K562 (cell line): ENCODE measurements at places on chromosomes 7 and 10. TPM values are rescaled to one million over a fixed set of nuclear protein-coding genes. Genes with fewer than 3 reads are reported as not detected.

- H3K4me1 ChIP-seq: no peaks in the 10 kb centered on the region
- H3K36me3 ChIP-seq: peaks cover 9% of the 10 kb centered on the region; the same call in 2 of the 3 replicates
- no peak overlapping the region for H3K27ac ChIP-seq
- no peak for DNase-seq
- H3K27me3 ChIP-seq: no peaks in the 10 kb centered on the region
- no peak overlapping the region for H3K4me3 ChIP-seq
Measured at GRCh38 chr10:13633689-13634088, 46.9 kb downstream of the PRPF18 start.

- no peaks in the 10 kb centered on the region for H3K4me1 ChIP-seq
- no peaks in the 10 kb centered on the region; the same call in 2 of the 3 replicates for H3K27me3 ChIP-seq
- H3K4me3 ChIP-seq: no peak overlapping the region
Measured at GRCh38 chr10:91149550-91149949, 70.9 kb upstream of the PCGF5 start.

- DNase-seq: no peak
- no peak overlapping the region for H3K4me3 ChIP-seq
- H3K27me3 ChIP-seq: no peaks in the 10 kb centered on the region
- H3K27ac ChIP-seq: no peak overlapping the region
- H3K4me1 ChIP-seq: no peaks in the 10 kb centered on the region
- H3K36me3 ChIP-seq: no peaks in the 10 kb centered on the region
Measured at GRCh38 chr7:56483861-56484550, 367.8 kb upstream of the NUPR2 start.

DNA sequence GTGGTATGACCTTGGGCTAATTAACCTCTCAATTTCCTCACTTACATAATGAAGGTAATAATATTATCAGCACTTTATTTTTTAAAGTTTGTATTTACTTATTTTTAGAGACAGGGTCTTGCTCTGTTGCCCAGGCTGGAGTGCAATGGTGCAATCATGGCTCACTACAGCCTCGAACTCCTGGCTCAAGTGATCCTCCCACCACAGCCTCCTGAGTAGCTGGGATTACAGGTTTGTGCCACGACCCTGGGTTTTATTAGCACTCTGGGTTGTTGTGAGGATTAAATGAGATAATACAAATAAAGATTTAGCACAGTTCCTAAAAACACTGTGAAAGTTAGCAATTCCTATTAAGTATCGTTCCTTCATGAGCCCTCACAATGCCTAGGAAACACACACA, 14.7 kb downstream of the BAMBI start:
- H3K4me3 ChIP-seq: no peak overlapping the region
- H3K27me3 ChIP-seq: no peaks in the 10 kb centered on the region
- H3K36me3 ChIP-seq: no peaks in the 10 kb centered on the region
- DNase-seq: no peak
- no peaks in the 10 kb centered on the region for H3K4me1 ChIP-seq

- no peak overlapping the region for H3K4me3 ChIP-seq
- DNase-seq: no peak
- H3K4me1 ChIP-seq: no peaks in the 10 kb centered on the region
Measured at GRCh38 chr7:138880881-138881578, 83.0 kb upstream of the ATP6V0A4 start.

PUS7 gene
- total RNA-seq: 64.4 and 64.9 TPM in 2 replicates

DNA sequence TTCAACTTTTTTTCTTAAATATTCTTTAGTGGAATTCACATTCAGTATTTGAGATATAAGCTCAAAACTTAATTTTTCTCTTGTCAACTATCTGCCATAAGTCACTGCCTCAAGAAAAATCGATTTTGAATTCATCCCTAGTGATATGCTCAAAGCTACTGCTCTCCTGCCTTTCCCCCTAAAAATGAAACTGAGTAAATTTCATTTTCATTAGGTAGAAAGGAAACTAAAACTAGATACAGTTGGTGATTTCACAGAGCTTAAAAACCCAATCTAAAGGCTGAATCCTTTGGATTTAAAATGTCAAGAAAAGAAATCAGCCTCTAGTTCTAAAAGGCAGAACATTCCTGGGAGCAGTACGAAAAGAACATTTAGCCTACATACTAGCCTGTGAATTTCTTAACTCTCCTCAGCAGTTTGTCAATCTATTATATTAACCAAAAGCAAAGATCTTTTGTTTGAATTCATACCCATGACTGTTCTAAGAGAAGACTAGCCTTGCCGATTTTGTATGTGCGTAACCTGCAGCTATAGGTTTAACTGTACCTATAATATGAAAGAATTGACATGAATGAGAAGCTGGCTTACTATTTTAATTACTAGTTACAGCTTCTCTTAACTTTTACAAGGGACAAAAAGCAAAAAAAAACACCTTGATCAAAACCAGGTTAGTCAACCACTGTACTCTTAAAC, 4.9 kb upstream of the FAM53B start:
- H3K4me3 ChIP-seq: no peak overlapping the region
- no peak overlapping the region for H3K27ac ChIP-seq
- H3K36me3 ChIP-seq: peaks cover 18% of the 10 kb centered on the region
- no peak for DNase-seq
- no peaks in the 10 kb centered on the region for H3K27me3 ChIP-seq
- peaks cover 5% of the 10 kb centered on the region; the same call in 2 of the 3 replicates for H3K4me1 ChIP-seq

- H3K27me3 ChIP-seq: no peaks in the 10 kb centered on the region
- H3K4me1 ChIP-seq: no peaks in the 10 kb centered on the region; the same call in 1 of the 2 replicates
- H3K27ac ChIP-seq: no peak overlapping the region
- H3K36me3 ChIP-seq: no peaks in the 10 kb centered on the region
Measured at GRCh38 chr10:129958148-129958628, 5.9 kb downstream of the EBF3 start.

DNA sequence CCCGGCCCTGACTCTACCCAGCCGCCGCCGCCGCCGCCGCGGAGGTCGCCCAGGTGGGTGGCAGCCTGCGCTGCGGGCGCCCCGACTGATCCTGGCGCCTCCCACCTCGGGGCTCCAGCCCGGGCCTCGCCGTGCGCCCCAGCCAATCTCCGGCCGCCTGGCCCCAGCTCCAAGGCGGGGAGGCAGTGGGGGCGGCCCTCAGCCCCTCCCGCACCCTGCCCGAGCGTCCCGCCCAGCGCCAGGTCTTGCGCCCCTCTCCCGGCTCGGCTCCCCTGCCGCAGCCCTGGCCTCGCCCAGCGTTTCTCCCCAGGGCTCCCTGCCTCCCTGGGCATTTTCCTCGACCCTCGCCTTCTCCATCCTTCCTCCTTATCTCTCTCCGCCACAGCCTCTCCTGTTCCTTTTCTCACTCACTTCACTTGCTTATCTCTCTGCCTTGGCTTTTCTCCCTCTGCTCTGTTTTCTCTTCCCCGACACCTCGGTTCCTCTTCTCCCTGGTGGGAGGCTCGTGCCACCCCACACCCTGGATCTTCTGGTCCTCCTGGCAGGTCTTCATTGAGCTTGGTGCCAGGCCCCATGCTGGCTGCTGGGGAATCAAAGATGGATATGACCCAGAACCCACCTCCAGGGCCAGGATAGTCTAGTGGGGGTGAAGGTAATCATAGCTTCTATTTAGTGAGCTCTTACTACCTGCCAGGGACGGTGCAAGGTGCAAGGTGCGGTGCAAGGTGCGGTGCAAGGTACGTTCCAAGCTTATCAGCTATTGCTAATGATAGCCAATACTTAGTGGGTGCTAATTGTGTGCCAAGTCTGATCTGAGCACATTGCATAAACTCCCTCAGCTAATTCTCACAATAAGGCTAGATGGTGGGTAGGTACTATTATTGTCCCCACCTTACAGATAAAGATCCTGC, at the start of gene SFRP5:
Gene SFRP5 (minus strand): TSS at position 87 of the 911 bp plus-strand sequence. CDS start 166 bp downstream, outside the sequence.
- H3K4me1 ChIP-seq: peaks cover 25% of the 10 kb centered on the region
- H3K36me3 ChIP-seq: no peaks in the 10 kb centered on the region
- H3K27ac ChIP-seq: no peak within 1 kb of the TSS
- H3K27me3 ChIP-seq: no peaks in the 10 kb centered on the region
- DNase-seq: peak; percentile 76
- no peak within 1 kb of the TSS for H3K4me3 ChIP-seq

DNA sequence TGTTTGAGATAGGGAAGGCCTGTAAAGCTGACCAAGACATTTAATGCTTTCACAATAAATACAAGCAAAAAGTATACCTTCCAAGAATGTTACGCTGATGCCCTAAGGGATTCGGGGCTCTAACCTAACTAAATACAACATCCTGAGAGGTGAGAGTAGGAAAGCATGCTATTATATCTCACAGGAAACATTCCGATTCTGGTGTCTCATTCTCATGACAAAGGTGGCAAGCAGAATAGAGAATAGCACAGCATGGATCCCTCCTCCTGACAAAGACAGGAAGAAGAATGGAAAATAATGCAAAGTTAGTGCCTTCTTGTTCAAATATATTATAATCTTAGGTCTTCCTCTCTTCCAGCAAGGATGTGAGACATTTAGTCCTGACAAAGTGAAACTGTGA, 504.3 kb downstream of the TFEC start:
- DNase-seq: no peak
- H3K4me3 ChIP-seq: no peak overlapping the region
- no peak overlapping the region for H3K27ac ChIP-seq

DNA sequence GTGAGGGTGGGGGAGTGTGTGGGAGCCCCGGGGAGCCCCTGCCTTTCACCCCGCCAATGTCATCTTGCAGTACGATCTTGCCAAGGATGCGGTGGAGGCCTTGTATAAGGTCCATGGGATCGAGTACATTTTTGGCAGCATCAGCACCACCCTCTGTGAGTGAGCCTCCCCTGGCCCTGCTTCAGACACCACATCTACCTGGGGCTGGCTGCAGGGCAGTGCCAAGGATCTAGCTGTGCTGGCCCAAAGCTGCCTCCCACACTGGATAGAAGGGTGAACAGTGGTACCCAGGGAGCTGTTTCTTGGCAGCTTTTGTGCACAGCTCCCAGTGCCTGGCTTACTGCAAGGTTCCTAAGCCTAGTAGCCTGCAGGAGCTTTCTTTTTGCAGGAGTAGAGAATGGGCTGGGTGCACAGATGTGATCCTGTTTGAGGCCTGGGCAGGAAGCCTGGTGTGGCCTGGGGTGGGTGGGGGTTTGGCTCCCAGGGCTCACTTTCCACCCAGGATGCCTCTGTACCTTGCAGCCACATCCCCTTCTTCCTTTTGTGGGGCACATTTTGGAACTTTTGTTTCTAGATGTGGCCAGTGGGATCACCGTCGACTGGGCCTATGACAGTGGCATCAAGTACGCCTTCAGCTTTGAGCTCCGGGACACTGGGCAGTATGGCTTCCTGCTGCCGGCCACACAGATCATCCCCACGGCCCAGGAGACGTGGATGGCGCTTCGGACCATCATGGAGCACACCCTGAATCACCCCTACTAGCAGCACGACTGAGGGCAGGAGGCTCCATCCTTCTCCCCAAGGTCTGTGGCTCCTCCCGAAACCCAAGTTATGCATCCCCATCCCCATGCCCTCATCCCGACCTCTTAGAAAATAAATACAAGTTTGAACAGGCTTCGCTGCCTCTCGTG, 12.2 kb upstream of the CPA1 start:
- no peak overlapping the region for H3K27ac ChIP-seq
- no peak for DNase-seq
- H3K4me1 ChIP-seq: no peaks in the 10 kb centered on the region; the same call in 1 of the 2 replicates
- H3K4me3 ChIP-seq: no peak overlapping the region
